Stomach (tissue), 19 donors: ENCODE measurements at places on chromosomes 7 and 10. TPM values are rescaled to one million over a fixed set of nuclear protein-coding genes. Genes with fewer than 3 reads are reported as not detected.
A peak's percentile ranks its signal among the peaks of the same experiment; 100 is the strongest.

- H3K4me1 ChIP-seq = no peaks in the 10 kb centered on the region
- no peaks in the 10 kb centered on the region for H3K27me3 ChIP-seq
- DNase-seq = peak; percentile 44
- H3K36me3 ChIP-seq = no peaks in the 10 kb centered on the region
- no peak overlapping the region for H3K27ac ChIP-seq
Observed at GRCh38 chr7:106618480-106618879, 42.5 kb downstream of the CCDC71L start.

DNA sequence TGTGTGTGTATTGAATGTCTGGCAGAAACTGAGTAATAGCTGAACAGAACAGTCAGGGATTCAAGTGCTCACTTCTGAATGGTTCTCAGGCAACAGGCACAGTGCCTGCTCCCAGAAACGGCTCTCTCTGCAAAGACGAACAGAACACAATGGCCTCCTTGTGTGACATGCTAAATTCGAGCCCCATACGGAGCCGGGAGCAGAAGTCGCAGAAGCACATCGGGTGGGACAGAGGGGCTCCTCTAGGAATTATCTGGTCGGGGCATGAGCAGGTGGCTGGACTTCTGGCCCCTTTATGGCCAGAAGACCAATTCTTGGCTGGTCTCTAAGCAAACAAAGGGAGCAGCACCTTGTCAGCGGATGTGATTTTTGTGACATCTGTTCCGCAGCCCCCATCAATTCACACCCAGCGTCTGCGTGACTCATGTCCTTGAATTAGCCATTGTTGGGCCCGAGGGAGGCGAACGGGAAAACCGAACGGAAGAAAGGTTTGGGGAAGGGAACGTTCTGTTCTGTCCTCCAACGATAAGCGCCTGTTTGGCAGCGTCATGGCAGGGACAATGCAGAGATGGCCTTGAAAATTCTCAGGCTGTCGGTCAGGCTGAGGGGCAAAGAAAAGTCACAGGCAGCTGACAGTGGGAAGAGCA, 47.3 kb upstream of the NPTX2 start:
- H3K4me3 ChIP-seq = no peak overlapping the region
- no peaks in the 10 kb centered on the region for H3K4me1 ChIP-seq
- peaks cover 13% of the 10 kb centered on the region for H3K27me3 ChIP-seq

GRCh38 chr10:100873827-100874326, 38.9 kb upstream of the SLF2 start:
- H3K27me3 ChIP-seq = no peaks in the 10 kb centered on the region
- DNase-seq = no peak
- no peaks in the 10 kb centered on the region for H3K36me3 ChIP-seq
- H3K4me3 ChIP-seq = no peak overlapping the region
- no peaks in the 10 kb centered on the region for H3K4me1 ChIP-seq
- no peak overlapping the region for H3K27ac ChIP-seq

GRCh38 chr10:119705434-119705831, 20.4 kb upstream of the INPP5F start:
- H3K4me3 ChIP-seq = no peak overlapping the region
- no peaks in the 10 kb centered on the region for H3K27me3 ChIP-seq
- no peak overlapping the region for H3K27ac ChIP-seq
- no peaks in the 10 kb centered on the region for H3K36me3 ChIP-seq
- no peak for DNase-seq

- no peak for DNase-seq
- H3K4me1 ChIP-seq = peaks cover 5% of the 10 kb centered on the region
- H3K4me3 ChIP-seq = no peak overlapping the region
- H3K27ac ChIP-seq = no peak overlapping the region
- no peaks in the 10 kb centered on the region for H3K27me3 ChIP-seq
- peaks cover 28% of the 10 kb centered on the region for H3K36me3 ChIP-seq
Observed at GRCh38 chr7:75596727-75597614, 104.9 kb downstream of the SPDYE5 start.

METTL27 gene
- total RNA-seq = not detected

ZNF853 gene
- total RNA-seq = 12.1 TPM

SRRM3 gene
- total RNA-seq = 6.4 TPM

NPTX2 gene
- 1.4 TPM for total RNA-seq

CREB3L2 gene
- 38.8 TPM for total RNA-seq

BLNK gene
- 13.8 TPM for total RNA-seq

ZNF33A gene
- total RNA-seq = 55.8 TPM
